ENCODE measurements at places on chromosomes 16 and 17.

GRCh38 chr16:77430360-77430759, 4.5 kb downstream of the ADAMTS18 start:
- DNase-seq: no peak

GRCh38 chr16:62060089-62060488, 23.9 kb upstream of the CDH8 start:
- DNase-seq: no peak

GRCh38 chr17:57228911-57229310, 27.4 kb upstream of the MSI2 start:
- no peak for DNase-seq

GRCh38 chr17:69954241-69954925, 120.6 kb upstream of the KCNJ16 start:
- DNase-seq: no peak

DNA sequence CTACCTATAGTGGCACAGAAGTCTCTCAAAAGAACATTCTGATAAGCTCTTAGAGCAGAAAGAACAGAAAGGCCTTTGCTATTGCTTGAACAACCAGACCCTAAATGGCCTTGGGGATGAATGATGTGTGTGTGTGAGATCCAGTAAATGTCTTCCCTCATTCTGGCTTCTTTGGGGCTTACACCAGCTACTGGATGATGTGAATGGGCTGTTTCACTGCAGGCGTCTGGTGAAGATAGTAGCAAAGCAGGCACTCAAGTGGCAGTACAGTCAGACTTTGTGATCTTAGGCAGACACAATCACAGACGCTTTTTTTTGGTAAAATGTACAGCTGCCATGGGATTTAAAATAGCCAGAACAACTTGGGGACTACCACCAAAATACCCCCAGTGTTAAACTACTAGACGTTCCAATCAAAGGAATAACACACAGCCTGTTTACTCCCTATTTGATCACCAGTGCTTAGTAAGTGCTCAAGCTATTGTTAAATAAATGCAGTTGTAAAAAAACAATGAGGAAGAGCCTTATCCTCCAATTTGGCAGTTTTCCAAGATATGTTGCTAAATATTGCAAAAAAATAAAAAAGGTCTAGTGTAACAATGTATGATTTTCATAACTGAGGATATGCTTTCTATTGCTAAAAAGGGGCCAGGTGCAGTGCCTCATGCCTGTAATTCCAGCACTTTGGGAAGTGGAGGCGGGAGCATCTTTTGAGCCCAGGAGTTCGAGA, 17.9 kb downstream of the NDUFAB1 start:
- DNase-seq: no peak

- DNase-seq: no peak
These were observed at the start of gene COPRS for GRCh38 chr17:31858642-31859486. Gene COPRS, minus strand, starts transcription at chr17:31859244. Its CDS starts 45 bp downstream, at chr17:31859199.

- no peak for DNase-seq
These were observed 111.6 kb downstream of the GRIN2A start for GRCh38 chr16:10070591-10070990.

- DNase-seq: no peak
These were observed at the start of gene DDX42 for GRCh38 chr17:63774141-63774968. Gene DDX42, plus strand, starts transcription at chr17:63774170. Its CDS starts 12,880 bp downstream, at chr17:63787050.

DNA sequence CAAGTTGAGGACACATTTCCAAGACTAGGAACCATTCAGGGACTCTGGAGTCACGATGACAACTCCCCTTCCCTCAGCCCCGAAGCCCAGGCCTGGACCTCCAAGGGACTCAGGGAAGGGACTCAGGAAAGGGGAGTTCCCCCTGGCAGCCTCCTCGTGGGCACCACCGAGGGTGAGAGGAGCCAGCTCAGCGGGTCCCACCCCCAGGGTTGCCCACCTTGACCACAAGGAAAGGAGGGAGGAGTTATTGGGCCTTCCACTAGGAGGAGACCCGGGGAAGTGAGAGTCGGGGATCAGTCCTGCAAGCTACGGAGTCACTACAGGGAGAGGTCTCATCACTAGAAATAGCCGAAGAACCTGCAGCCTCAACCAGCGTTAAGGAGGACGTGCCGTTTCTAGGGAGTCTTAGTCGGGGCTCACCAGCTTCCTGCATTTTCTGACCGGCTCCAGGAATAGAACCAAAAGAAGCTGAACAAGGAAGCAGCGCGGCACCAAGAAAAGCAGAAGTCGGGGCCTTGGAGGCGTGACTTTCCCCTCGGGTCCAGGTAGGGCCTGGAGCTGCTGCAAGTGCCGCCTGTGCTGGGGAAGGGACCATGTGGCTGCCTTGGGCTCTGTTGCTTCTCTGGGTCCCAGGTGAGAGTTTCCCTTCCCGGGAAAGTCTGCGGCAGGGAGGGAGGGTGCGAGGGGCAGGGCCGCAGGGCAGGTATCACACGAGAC, at the start of gene CD300A:
TSS of gene CD300A (plus strand) at position 524 of the 717 bp plus-strand sequence. CDS start at position 594, 70 bp downstream.
- no peak for DNase-seq

GRCh38 chr17:33927732-33928133, 327.4 kb upstream of the CCL2 start:
- DNase-seq: no peak

- no peak for DNase-seq
These were observed 49.2 kb upstream of the CBFA2T3 start for GRCh38 chr16:89026121-89026612.

DNA sequence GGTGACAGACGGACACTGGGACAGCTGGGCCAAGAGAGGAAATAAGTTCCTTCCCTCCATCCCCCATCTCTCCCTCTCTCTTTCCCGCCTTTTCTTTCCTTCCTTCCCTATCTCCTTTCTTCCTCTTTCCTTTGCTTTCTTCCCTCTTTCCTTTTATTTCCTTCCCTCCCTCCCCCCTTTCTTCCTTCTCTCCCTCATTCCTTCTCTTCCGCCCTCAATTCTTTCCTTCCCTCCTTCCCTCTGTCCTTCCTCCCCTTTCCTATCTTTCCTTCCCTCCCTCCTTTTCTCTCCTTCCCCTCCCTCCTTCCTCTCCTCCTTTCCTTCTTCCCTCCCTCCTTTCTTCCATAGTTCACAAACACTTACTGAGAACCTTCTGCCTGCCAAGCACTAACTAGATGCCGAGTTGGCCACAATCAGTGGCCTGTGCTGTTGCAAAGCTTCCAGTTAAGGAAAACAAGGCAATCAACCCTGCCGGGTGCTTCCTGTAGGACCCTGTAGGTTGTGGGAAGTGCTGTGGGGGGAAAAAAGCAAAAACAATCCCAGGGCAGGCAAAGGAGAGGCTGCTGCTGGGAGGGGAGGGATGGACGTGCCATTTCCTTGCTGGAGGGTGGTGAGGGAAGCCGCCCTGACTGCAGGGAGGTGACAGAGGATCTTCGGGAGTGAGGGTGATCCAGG, 31.7 kb downstream of the ABCC6 start:
- DNase-seq: no peak
